ENCODE measurements at places on chromosomes 6 and 20. TPM values are rescaled to one million over a fixed set of nuclear protein-coding genes. Genes with fewer than 3 reads are reported as not detected.

DNA sequence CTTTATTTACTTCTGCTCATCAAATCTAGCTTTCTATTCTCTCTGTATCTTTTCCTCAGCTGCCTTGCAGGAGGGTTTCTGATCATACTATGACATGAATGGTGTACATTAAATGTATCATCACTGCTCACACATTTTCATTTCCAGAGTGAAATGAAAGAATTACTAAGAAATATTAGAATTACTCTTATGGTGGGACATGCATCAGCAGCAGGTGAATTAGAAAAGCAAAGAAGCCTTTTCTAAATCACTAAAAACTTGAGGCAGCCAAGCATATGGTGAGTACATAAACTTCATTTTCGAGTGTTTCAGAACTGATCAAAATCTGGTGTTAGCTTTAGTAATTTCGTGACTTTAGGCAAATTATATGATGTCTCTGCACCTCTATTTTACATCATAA, 23.6 kb downstream of the IL17A start:
- no peak for DNase-seq

DNA sequence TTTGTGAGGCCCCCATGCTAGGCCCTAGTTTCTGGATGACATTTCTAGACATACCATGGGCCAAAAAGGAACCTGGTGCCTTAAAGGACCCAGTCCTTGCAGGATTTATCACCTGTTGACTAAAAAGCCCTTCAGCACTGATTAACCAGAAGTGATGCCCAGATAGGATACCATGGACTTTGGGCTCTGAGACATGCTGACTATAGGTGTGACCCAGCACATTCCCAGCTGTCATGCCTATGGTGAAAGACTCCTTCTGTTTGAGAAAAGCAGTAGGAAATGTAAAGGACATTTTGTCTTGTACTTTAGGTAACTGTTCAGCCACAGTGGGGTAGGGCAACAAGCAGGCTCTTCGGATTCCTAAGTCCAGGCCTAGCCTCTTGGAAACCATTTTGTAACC, 724.2 kb downstream of the CD109 start:
- DNase-seq = no peak

DNA sequence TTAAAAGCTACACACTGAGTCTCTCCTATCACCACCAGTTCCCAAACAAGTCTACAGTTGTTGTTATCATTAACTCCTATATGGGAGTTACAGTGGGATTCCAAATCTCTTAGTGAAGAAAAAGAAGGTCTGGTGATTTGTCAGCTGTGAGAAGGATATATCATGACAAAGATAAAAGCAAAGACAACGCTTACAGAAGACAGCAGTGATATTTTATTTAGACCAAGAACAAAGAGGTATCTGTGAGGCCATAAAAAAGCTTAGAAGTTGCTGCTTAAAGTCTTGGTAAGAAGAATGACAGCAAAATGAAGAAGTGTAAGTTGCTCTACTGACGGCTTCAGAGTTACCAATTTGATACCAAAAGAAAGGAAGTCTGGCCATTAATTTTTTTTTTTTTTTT, 47.2 kb downstream of the CHD6 start:
- no peak for DNase-seq

GRCh38 chr6:6225885-6226529, 94.5 kb downstream of the F13A1 start:
- peak; percentile 68 for DNase-seq

- DNase-seq = peak; percentile 80
These were observed 204.7 kb upstream of the ARG1 start for GRCh38 chr6:131368198-131368911.

GRCh38 chr20:10419550-10420133, 14.4 kb downstream of the MKKS start:
- DNase-seq = no peak

DNA sequence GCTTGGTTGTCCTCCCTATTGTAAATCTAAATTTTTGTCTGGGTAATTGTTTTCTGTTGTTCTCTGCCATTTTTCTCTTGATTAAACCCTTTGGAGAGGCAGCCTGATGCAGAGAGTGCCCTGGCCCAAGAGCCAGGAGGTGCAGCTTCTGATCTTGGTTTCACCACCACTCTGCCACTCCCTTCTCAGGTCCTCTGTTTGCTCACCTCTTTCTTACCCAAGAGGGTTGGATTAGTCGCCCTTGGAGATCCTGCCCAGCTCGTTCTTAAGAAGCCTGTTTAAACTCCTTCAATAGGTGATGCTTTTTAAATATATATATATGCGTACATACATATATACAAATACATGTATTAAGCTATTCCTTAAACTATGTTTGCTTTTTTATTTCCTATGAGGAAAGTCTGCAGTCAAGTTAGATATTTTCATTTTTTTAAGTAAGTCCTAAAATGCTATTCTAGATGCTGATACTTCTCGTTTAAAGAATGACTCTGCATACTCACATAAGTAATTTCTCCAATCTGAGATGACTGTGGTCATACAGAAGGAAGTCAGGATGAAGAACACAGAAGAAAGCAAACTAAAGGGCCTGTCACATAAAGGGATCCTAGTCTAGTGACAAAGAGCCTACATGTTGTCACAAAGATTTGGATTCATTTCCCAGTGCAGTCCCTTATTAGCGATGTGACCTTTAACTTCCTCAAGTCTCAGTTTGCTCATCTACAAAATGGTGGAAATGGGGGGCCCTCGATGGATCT, 19.9 kb downstream of the TPD52L1 start:
- no peak for DNase-seq

DNA sequence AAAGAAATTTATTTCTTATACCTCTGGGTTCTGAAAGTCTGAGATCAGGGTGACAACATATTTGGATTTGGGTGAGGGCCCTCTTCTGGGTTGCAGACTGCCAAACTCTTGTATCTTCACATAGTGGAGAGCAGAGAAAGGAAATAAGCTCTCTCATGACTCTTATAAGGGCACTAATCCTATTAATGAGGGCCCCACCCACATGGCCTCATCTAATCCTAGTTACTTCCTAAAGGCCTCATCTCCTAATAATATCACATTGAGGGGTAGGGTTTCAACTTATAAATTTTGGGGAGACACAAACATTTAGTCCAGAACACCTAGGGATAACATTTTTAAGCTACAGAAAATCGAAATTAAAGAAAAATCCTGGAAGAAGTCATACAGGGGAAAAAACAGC, 5.1 kb upstream of the ZNF391 start:
- DNase-seq = no peak

- no peak for DNase-seq
These were observed 303.8 kb upstream of the MAN1A1 start for GRCh38 chr6:119653329-119653728.

DNA sequence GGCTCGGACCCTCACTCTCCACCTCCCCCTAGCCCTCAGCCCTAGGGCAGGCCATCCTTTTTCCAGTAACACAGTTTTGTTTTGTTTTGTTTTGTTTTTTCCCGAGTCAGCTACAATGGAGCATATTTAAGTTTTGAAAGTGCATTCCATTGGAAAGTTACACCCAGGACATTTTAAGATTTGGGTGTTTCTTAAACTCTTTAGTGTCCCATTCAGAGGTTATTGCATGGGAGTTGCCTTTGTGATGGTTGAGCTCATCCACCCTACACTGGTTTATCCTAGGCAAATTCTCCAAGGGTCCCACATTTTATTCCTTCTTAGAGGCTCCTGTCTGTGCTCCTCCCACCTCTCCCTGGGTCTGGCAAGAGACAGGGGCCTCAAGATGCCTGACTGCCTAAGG, 58.9 kb downstream of the THBS2 start:
- no peak for DNase-seq

GRCh38 chr20:16806886-16807285, 58.7 kb downstream of the OTOR start:
- DNase-seq = no peak

DNA sequence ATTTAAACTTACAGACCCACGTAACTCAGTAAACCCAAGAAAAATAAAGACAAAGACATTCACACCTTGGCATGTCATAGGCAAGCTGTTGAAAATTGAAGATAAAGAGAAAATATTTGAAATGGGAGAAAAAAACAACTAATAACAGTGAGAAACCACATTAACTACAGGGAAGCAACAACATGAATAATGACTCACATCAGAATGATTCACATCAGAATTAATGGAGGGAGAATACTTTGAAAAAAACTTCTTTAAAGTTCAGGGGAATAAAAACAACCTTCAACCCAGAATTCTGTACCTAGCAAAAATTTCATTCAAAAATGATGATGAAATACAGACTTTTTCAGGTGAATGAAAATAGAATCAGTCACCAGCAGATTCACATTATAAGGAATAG, 32.9 kb upstream of the SLC22A3 start:
- DNase-seq = no peak

DNA sequence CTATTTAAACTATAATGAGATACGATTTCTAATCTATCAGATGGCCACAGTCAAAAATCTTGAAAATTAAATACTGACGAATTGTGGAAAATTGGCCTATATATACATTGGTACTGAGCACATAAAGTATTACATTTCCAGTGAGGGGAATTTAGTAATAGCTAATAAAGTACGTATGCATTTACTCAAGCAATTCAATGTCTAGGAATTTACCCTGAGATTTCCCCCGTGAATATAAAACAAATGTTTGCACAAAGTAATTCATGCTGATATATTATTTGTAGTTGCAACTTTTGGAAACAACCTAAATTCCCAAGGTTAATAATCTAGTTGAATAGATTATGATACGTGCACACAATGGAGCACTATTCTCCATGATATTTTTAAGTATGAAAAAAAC, 14.7 kb upstream of the C6orf141 start:
- no peak for DNase-seq

DNA sequence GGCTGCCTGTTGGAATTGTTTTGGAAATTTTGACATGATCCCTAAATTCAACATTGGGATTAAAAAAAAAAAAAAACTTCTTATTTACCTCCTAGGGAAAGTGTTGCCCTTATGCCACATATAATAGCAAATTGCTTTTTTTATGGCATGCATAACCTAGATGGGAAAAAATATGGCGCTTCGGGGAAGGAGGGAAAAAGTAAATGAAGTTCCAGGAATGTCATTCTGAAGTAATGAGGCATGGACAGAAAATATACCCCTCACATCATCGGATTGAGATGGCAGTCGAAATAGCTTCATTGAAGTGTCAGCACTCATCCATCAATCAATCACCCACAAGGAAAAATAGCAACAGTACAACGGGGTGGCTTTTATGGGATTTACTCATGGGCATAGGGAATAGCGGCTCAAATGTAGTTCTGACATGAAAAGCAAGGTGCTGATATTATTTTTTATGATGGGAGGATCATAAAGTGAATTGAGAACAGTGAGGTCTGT, 104.8 kb downstream of the ZNF217 start:
- DNase-seq = no peak

DNA sequence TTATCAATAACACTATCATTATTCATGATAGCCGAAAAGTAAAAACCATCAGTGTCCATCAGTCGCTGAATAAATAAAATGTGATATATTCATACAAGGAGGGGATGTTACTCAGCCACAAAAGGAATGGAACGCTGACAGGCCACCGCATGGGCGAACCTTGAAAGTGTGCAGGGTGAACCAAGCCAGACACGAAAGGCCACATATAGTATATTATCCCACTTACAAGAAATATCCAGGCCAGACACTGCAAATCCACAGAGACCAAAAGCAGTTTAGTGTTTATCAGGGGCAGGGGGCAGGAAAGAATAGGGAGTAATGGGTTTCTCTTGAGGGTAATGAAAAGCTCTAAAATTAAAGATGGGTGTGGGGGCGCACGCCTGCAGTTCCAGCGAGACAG, 5.7 kb downstream of the SOX18 start:
- DNase-seq = no peak

- DNase-seq = peak; percentile 30
These were observed 231.9 kb downstream of the PKHD1 start for GRCh38 chr6:51855310-51856082.

DNA sequence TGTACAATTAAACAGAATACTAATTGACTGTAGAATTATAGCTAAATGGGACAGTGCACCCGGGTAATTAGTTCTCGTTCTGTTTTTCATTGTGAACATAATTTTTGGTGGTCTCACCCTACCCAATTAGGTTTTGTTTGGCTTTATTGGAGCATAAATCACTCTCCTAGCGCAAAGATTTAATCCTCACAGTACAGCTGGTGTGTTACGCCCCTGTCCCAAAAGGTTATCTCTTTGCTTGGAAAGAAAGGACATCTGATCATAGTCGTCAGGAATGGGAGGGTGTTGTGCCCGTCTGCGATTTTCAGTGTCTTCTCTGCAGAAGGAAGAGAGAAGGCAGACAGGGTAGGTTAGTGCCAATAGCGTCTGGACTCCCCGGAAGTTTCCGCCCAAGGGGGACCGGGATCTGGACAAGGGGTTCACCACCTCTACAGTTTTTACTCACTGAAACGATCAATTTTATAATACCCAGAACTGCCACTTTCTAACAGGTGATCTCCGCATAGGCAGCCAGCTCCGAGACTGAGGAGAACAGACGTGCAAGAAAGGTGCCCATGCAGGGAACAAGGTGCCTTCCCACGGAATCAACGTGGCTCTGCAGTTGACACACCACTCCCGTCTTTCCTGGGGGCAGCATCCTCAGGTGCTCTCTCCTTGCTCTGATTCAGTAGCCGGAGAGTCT, 617.4 kb upstream of the CDH4 start:
- no peak for DNase-seq

GRCh38 chr6:122890250-122890649, 101.2 kb downstream of the SMPDL3A start:
- no peak for DNase-seq

GRCh38 chr6:47283993-47284392, 25.7 kb downstream of the TNFRSF21 start:
- no peak for DNase-seq

- no peak for DNase-seq
These were observed 279.7 kb downstream of the ZFAND3 start for GRCh38 chr6:38099221-38099620.

The NT5E gene
- 28.0 TPM for total RNA-seq

The SLC22A3 gene
- 2.1 TPM for total RNA-seq

The GJA10 gene
- not detected for total RNA-seq

The SLC44A4 gene
- 546 TPM for total RNA-seq

The MEP1A gene
- total RNA-seq = 207 TPM

The ETV7 gene
- 4.5 TPM for total RNA-seq

The TNFRSF6B gene
- total RNA-seq = not detected

The OGFR gene
- 36.8 TPM for total RNA-seq

The KCNK16 gene
- total RNA-seq = not detected

The DEFB124 gene
- not detected for total RNA-seq

Data from colonic mucosa (tissue), 4 donors.